Adipocyte (in vitro differentiated cells): ENCODE measurements at places on chromosomes 1 and 21.

DNA sequence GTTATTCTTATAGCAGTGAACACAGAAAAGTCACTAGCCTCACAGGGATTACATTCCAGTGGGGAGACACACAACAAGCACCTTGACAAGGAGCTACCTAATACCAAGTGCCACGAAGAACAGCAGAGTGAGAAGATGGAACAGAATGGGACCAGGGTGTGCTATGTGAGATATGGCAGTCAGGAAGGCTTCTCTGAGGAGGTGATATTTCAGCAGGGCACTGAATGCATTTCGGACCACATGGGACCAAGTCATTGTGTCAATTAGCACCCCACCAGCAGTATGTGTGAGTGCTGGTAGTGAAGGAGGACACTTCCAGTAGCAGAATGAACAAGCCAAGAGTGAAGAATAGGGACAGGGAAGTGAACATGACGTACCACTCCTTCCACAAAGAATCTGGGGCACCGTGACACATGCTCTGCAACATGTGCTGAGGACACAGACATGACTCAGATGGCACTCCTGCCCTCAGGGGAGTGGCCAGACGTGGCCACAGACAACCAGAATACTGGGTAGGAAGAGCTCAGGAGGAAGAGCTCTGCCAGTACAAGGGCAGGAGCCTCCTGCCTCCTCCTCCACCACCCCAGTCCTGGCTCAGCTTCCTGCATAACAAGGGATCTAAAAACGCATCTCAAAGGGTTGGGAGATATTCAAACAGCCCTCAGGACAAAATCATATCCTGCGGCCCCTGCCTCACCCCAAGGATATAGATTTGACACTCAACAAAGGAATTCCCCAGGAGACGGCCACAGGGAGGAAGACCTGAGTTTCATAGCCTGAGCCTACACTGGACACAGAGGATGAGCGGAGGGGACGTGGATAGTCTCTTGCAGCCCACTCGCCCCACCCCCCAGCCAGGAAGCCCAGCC, 102.5 kb downstream of the TRABD2B start:
- peak; percentile 14 for DNase-seq

DNA sequence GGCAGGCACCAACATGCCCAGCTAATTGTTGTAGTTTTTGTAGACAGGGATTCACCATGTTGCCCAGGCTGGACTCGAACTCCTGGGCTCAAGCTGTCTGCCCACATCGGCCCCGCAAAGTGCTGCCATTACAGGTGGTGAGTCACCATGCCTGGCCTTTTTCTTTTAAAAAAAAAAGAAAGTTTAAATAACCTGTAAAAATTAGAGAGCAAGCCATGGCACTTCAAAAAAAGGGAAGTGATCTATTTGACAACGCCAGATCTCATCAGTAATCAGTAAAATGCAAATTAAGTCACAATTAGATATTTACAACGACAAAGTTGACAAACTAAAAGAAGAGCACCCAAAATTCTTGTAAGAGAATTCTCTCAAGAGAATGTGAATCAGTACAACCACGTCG, 2.9 kb upstream of the RBBP5 start:
- no peak for DNase-seq

GRCh38 chr1:227951624-227952373, 4.1 kb upstream of the WNT9A start:
- DNase-seq = no peak

DNA sequence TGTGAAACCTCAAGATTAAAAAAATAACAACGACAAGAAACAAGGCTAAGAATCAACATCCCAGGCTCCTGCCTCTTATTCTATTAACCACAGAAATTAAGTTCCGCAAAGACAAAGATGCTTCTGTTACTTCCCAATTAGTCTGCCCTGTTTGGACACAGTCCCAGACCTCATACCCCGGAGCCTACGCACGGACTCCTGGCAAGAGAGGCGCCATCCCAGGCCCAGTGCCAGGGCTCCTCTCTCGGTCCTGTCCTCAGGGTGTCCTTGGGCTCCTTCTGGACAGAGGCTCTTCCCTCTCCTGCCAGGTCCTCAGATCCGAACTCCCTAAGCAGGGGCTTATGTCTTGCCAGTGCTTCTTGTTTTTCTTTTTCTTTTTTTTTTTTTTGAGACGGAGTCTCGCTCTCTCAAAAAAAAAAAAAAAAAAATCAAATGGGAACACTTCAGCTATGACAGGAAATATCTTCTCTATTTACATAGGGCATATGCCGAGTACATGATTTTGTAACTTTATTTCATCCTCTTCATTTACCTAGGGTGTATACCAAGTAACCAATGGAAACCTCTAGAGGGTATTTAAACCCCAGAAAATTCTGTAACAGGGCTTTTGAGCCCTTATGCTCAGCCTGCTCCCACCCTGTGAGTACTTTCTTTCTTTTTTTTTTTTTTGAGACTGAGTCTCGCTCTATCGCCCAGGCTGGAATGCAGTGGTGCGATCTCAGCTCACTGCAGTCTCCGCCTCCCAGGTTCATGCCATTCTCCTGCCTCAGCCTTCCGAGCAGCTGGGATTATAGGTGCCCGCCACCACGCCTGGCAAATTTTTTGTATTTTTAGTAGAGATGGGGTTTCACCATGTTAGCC, 11.7 kb upstream of the ENO1 start:
- DNase-seq = peak; percentile 92

GRCh38 chr21:33947451-33948095, 32.0 kb upstream of the ATP5PO start:
- DNase-seq = peak; percentile 97

DNA sequence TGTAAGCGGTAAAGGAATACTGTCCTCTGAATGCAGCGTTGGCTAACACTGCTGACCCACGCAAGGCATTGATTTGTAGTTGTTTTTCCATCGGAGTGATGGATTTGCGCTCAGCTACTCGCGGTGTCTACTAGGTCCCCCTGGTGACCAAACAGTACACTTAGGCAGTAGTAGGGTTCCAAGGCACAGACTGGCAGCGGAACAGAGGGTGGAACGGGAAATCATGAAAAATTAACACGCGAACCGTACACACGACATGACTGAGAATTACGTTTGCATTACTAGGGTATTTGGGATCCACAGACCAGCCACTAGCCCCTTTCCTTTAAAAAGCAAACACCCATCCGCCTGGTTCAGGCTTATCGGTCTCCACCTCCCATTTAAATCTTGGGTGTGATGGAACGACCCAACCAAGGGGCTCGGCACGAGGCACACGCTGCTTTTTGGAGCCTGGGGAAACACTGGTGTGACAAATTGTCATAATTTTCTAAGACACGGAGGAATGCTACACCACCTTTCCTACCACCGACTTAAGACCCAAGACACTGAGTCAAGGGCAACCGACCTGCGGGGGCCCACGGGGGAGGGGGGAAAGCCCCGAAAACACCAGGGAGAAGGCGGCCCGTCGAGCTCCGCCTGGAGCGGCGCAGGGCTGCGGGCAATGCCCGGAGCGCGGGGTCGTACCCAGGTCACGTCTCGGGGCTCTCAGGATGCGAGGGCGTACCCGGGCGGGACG, 699 bp downstream of the DIPK1A start:
- DNase-seq = peak; percentile 93

- DNase-seq = no peak
Measured at GRCh38 chr21:35927262-35927661, 133.1 kb downstream of the SETD4 start.

- no peak for DNase-seq
Measured at GRCh38 chr1:241638099-241638682, 2.0 kb downstream of the CHML start.

- DNase-seq = no peak
Measured at GRCh38 chr1:109659145-109659544, 3.2 kb downstream of the GSTM4 start.

DNA sequence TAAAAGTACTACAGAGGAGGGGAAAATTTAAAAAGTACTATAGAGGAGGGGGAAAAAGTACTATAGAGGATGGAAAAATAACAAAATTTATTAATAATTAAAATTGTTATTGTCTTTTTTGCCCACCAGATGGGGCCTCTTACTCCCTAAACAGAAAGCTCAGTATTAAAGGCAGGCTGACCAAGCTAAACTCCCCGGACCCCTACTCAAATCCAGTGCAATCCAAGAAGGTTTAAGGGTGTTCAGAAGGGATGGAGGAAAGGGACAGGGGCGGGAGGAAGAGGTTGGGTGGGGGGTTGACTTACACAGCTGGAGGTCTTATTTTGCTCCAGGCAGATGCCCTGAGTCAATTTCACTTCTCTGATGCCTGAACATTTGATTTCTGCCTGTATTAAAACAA, 13.7 kb downstream of the CD34 start:
- peak; percentile 56 for DNase-seq

GRCh38 chr21:42171091-42172053, 47.6 kb upstream of the ABCG1 start:
- DNase-seq = no peak

DNA sequence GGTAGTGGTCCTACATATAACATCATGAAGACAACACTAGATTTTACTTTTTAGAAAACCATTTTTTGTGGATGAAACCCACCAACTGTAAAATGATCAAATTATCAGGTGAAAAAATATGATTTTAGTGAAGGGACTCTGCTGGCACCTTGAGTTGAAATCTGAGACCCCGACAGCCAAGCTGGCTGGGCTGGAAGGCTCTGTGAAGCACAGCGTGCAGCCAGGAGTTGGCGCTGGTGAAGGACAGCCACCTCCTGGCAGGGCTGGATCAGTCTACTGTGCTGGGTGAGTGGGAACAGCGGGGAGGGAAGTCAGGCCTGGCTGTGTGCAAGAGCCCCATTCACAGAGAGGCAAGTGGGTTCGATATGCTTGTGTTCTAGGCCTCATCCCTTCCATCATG, 47.9 kb downstream of the DDAH1 start:
- no peak for DNase-seq

DNA sequence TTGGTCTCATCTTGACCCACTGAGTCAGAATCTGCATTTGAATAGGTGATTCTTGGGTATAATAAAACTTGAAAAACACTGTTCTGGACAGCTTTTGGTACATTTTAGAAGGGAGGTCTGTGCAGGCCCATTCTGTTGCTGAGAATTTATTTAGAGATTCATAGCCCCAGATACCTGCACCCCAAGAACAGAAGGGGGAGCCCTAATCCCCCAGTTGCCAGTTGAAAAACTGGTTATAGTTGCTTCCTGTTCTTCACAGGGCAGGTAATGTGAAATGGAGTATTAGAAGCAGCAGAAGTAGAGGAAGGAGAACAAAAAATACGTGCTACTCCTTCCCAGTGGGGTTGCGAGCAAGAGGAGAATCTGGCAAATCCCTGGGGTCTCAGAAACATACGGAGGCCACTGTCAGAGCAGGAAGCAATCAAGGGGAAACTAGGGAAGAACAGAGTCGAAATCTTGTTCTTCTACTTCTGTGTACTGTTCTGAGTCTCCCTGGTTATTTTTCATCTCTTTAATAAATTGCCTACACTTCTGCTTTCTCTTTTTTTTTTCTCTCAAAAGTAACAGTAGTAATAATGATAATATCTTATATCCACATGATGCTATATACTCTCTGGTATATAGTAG, 4.6 kb upstream of the CLCA2 start:
- DNase-seq = peak; percentile 62

DNA sequence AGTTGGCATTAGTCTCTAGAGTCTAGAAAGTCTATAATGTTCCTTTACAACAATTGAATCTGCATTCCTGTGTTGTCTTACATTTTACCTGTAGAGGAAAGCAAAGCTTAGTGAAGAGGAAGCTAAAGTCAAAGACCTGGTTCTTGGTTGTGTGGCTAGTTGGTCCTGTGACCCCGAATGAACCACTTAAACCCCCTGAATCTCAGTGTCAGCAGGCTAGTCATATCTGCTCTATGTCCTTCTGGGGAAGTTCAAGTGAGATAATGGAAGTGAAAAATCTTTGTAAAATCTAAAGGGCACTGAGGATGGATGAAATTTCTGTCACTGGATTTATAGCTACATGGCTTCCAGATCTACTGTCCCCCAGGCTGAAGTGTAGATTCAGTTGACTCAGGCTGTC, 24.0 kb upstream of the AIM2 start:
- no peak for DNase-seq

GRCh38 chr1:179743679-179744400, 749 bp downstream of the FAM163A start:
- peak; percentile 10 for DNase-seq

- no peak for DNase-seq
Measured at GRCh38 chr1:81517987-81518386, 282.7 kb upstream of the ADGRL2 start.

- DNase-seq = peak; percentile 79
Measured at GRCh38 chr21:32412162-32413014, at the start of gene EVA1C. Gene EVA1C (plus strand): TSS chr21:32412706. CDS start chr21:32412854, 148 bp downstream.

DNA sequence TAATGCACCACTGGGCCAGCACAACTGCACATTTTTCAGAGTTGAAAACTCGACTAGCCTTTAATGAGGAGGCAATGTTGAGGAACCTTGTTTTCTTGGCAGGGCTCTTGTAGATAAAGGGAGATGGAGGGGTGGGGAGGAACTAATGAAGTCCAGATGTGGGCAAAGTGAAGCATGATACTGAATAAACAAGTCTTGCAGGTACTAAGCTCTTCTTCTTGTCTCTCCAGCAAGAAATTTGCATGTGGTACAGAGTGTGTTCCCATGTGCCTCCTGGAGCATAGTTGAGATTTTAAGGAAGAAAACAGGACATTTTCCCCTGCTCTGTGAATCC, 47.0 kb downstream of the PLPP3 start:
- DNase-seq = peak; percentile 66

DNA sequence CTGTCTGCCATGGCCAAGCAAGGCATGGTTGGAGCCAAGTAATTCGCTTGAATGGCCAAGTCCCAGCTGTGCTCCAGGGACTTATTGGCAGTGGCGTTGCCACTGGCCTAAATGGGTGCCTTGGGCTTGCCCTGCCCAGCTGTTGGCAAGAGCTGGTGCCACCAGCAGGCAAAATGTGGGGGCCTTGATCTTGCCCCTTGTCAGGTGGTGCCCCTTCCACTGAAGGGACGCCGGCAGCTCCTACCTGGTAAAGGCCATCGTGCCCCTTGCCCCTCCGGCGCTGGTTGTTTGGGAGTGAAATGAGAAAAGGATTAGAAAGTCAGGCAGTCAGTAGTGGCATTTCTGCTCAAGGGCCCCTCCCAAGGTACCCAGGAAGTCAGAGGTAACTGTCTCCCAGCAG, 85.5 kb downstream of the CD247 start:
- DNase-seq = no peak

GRCh38 chr1:38555594-38555993, 304.0 kb downstream of the RRAGC start:
- no peak for DNase-seq

- peak; percentile 28 for DNase-seq
Measured at GRCh38 chr1:2313651-2314261, 77.6 kb downstream of the MORN1 start.

- peak; percentile 48 for DNase-seq
Measured at GRCh38 chr1:205774198-205775014, 876 bp downstream of the RAB29 start.

DNA sequence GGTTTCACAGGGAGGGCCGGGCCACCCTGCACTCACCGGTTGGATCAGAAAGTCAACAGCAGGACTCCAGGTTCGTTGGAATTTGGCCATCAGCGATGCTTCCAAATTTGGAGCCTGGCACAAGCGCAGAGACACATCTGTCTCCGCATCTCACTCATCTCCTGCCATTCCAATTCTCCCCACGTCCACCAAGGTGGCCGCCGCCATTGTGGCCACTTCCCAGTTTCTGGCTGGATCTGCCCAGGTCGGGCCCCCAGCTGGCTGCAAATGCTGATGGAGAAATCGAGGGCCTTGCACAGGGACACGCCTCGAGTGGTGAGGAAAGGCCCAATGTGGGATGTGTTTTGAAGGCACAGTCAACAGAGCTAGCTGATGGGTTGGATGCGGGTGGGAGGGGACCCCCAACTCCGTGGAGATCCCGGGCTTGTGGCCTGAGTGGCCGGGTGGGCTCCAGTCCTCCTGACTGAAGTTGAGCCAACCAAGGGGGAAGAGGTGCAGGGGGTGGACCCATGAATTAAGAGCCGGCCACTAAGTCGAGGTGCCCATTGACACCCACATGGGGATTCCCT, 102.7 kb downstream of the CRYAA start:
- no peak for DNase-seq

- peak; percentile 92 for DNase-seq
Measured at GRCh38 chr1:110312188-110313121, 26.7 kb upstream of the RBM15 start.
